ENCODE measurements at places on chromosomes 2 and 18.
A peak's percentile ranks its signal among the peaks of the same experiment; 100 is the strongest.

- DNase-seq, result no peak
Measured at GRCh38 chr2:70477441-70477844, 76.2 kb downstream of the TGFA start.

GRCh38 chr2:145750144-145750543, 1230.2 kb upstream of the ZEB2 start:
- DNase-seq, result no peak

GRCh38 chr2:215794829-215795546, 218.4 kb downstream of the MREG start:
- DNase-seq, result no peak

- peak; percentile 25 for DNase-seq
Measured at GRCh38 chr2:139790807-139791752, 1010.9 kb upstream of the NXPH2 start.

GRCh38 chr2:236642125-236642524, 72.5 kb downstream of the ACKR3 start:
- no peak for DNase-seq

DNA sequence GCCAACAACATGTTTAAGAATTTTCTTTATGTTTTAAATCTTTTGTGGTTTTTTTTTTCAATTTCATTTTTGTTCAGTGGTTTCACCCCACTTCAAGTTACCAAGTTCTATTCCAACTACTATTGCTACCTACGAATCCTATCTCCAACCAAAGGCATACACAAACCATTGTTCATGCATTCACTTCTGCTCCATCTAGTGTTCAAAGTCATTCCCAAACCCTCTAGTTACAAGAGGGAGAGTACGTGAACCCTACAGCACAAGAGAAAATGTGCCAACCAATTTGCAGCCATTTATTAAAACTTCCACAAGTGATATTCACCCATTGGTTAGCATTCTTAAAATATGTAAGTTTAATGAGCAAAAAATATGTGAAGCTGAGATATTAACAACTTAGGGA, 295.1 kb upstream of the KYNU start:
- no peak for DNase-seq

- no peak for DNase-seq
Measured at GRCh38 chr2:98849113-98849512, 86.9 kb downstream of the CRACDL start.

GRCh38 chr2:37892436-37893114, 32.5 kb upstream of the RMDN2 start:
- DNase-seq, result no peak

- DNase-seq, result no peak
Measured at GRCh38 chr18:40821596-40822243, 1133.3 kb upstream of the PIK3C3 start.

GRCh38 chr2:182318466-182319220, 108.2 kb downstream of the PDE1A start:
- peak; percentile 12 for DNase-seq

- DNase-seq, result no peak
Measured at GRCh38 chr2:233081232-233081730, 21.1 kb downstream of the INPP5D start.

DNA sequence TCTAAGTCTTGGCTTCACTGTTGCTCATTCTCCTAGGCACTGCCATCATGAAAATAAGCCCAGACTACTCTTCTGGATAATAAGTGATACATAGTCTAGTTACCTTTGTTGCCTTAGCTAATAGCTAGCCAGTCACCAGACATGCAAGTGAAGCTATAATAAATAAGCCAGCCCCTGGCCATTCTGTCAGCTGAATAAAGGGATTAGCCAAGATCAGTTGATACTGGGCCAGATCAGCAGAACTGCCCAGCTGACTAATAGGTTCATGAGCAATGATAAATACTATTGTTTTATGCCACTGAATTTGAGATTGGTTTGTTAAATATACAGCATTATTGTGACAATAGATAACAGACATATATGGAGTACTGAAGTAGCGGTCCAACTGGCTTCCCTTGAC, 8.0 kb upstream of the C2orf69 start:
- no peak for DNase-seq

DNA sequence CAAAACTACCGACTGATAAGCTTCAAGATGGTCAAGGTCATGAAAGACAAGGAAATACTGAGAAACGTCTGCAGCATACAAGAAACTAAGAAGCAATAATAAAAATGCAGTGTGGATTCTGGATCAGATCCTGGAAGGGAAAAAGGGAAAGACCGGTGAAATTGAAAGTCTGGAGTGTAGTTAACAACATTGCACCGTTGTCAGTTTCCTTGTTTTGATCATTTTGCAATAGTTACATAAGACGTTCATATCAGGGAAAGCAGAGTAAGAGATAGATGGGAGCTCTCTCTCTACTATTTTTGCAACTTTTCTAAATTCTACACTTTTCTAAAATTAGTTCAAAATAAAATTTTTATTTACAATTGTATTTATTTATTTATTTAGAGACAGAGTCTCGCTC, 15.0 kb upstream of the ZNF407 start:
- DNase-seq, result no peak

GRCh38 chr2:129070663-129071062, 752.0 kb upstream of the HS6ST1 start:
- DNase-seq, result no peak

GRCh38 chr2:223865124-223865523, 27.7 kb upstream of the AP1S3 start:
- no peak for DNase-seq

- no peak for DNase-seq
Measured at GRCh38 chr2:106059416-106060065, 134.6 kb downstream of the UXS1 start.

DNA sequence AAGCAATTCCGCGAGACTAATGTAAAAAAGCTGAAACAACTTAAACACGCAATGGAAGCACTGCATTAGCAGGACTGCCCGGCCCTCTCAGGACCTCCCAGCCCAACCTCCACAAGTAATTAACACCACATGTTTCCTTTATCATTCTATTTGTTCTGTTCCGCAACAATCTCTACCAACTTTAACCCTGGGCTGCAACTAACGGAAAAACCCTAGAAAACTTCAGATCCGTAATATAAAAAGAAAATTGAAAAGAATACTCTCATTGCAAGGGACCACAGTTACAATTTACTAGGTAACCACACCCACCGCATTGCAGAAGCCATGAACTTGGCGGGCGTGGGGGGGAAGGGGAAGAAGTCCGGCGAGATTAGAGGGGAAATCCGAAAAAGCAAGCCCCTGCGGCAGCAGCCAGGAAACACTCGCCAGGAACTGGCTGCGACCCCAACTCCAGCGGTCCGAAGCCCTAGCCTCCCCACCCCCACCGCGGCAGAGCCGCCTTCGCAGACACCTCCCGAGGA, 1.2 kb downstream of the EPB41L3 start:
- peak; percentile 64 for DNase-seq

GRCh38 chr2:107383691-107384090, 443.0 kb upstream of the RGPD4 start:
- no peak for DNase-seq

- no peak for DNase-seq
Measured at GRCh38 chr2:232376713-232377112, 1.8 kb upstream of the ALPP start.

- no peak for DNase-seq
Measured at GRCh38 chr2:28425464-28425835, 32.8 kb downstream of the FOSL2 start.

DNA sequence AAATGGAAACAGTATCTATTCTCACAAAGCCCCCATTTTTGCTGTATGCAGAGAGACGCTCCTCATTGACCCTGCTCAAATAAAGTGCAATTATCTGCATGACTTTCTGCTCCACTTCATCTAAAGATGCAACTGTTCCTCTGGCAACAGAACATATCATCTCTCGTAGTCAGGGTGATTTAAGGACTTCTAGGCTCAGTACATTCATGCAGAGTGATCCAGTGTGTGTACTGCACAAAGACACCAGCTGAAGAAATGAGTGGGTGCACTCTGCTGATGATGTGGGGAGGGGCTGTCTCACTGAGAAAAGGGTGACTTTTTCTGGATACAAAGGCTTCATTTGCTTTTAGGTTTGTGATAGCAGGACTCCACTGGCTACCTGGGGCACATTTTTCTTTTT, 355.2 kb downstream of the GALNT13 start:
- DNase-seq, result no peak

DNA sequence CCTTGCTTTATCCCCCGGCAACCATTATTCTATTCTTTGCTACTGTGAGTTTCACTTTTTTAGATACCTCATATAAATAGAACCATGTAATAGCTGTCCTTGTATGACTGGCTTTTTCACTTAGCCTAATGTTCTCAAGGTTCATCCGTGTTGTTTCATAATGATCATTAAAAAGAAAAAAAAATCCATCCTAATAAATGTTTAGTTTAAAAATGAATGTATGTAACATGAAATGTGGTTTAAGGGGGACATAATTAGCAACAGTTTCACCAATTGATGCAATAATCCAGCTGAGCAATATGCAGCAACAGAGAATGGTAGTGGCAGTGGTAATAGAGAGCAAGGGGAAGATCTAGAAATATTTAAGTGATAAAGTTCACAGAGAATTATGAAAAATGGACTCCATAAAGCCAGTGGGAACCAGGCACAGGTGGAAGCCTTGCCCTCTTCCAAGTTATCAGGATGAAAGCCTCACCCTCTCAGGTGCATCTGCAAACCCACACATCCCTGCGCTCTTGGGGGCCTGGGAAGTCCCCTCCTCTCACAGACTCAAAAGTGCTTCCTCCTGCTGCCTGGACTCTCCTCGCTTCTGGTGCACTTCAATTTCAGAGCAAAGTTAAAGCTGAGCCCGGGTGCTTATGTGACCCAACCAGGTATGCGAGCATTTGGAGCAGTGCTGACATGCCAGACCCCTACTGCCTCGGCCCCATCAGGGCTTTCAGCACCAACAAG, 1403.3 kb upstream of the SLC39A10 start:
- DNase-seq, result no peak

DNA sequence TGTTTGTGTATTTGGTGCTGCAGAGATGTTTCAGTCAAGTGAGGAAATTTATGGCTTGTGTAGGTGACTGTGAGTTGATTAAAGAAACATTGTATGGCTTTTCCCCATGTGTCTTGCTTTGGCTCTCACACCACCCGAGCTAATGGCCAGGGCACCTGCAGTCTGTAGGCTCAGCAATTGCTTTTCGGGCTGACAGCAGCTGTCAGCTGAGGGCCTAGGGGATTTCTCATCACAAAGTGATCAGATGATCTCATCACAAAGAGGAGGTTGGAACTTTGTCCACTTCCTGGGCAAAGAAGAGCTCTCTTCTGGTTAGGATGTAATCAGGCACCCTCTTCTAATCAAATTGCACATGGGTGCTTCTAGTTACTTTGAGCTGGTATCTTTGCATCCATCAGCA, 632.2 kb downstream of the SLC4A3 start:
- no peak for DNase-seq

DNA sequence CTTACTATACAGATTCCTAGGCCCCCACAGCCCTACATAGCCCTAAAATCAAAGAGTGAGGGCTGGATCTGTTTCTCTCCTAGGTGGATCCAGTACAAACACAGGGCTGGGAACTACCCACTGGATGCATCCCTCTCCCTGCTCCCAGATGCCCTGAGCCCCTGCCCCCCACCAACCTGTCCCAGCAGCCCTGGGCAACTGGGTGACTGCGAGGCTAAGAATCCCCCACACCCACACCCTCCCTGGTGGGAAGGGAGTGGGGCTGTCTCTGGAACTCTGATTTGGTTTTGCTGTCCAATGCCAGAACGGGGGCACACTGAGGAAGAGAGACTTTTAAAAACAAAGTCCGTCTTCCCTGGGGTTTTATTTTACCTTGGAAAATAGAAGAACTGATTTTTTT, 113.1 kb downstream of the SMAD7 start:
- no peak for DNase-seq

DNA sequence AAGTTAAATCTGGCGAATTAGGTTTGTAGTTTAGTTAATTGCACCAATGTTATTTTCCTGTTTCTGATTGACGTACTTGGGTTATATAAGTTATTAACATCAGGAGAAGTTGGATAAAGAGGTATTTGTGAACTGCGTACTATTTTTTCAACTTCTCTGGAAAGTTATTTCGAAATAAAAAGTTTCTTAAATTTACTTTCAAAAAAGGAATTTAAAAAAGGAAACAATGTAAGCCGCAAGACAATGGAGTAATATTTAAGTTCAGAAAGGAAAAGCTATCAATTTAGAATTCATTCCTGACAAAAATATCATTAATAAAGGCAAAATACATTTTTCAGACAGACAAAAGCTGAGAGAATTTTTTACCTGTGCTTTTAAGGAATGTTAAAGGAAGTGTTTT, 47.7 kb downstream of the RAB10 start:
- no peak for DNase-seq

- DNase-seq, result no peak
Measured at GRCh38 chr2:177320596-177320995, 56.1 kb upstream of the NFE2L2 start.

DNA sequence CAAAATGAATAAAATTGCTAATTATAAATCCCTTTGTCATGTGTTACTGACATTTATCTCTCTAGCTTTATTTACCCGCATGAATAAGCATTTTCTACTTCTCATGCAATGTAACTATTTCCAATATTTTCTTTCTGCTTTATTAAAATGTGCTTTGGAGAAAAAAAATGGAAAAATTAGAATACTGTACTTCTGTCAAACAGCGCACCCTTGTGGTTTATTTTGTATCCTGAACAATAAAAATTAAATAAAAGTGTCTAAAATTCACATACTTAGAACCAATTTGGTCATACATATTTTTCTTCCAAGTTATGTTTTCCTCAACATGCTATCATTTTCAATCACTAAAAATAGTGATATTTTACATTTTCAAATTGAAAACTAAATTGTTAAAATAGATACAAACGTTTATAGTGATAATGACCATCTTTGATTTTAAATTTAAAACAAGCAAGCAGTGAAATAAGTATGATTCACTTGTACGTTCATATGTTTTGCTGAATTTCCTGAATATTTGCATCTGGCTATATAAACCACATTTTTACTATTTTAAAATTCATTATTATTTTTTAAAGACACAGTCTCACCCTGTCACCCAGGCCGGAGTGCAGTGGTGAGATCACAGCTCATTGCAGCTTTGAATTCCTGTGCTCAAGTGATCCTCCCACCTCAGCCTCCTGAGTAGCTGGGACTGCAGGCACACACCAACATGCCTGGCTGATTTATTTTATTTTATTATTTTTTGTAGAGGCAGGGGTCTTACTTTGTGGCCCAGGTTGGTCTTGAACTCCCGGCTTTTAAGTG, 95.9 kb upstream of the GRB14 start:
- peak; percentile 43 for DNase-seq

DNA sequence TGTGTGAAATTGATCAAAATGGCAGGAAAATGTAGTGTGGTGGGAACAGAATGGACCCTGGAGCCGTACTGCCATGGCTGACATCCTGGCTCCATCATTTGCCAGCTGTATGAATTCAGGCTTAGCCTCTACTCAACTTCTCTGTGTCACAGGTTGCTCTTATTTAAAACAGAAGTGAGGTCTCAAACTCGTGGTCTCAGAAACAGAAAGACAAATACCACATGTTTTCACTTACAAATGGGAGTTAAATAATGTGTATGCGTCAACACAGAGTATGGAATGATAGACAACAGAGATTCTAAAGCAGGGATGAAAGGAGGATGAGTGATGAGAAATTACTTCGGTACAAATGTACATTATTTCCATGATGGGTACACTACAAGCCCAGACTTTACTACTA, 227.4 kb downstream of the DCC start:
- peak; percentile 58 for DNase-seq
